ENCODE measurements at places on chromosomes 7 and 10.
A peak's percentile ranks its signal among the peaks of the same experiment; 100 is the strongest.

GRCh38 chr10:102421757-102422512 lies 1.3 kb downstream of the FBXL15 start:
- DNase-seq, result no peak

- DNase-seq, result no peak
Observed at GRCh38 chr10:30800368-30800767, 170.8 kb upstream of the LYZL2 start.

GRCh38 chr7:158283016-158283974 lies 304.3 kb downstream of the PTPRN2 start:
- no peak for DNase-seq

DNA sequence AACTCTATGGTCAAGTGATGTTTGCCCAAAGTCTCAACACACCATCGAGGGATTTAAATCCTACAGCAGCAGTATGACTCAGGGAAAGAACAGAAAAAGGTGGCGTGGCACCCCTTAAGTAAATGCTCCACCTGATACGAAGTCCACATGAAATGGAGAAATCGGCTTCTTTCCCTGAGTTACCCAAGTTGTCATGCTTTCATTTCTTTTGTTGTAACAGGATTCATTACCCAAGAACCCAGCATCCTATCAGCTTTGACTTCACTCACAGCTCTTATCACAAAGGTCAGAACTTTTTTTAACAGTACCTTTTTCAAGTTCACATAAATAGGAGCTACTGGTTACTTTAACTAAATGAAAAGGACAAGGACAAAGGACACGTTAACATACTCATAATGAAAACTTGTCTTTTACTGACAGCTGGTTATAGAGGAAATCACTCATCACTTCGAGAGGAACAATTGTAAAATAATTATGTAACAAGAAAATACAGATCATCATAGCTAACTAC lies 219.8 kb upstream of the FRMD4A start:
- DNase-seq, result no peak

DNA sequence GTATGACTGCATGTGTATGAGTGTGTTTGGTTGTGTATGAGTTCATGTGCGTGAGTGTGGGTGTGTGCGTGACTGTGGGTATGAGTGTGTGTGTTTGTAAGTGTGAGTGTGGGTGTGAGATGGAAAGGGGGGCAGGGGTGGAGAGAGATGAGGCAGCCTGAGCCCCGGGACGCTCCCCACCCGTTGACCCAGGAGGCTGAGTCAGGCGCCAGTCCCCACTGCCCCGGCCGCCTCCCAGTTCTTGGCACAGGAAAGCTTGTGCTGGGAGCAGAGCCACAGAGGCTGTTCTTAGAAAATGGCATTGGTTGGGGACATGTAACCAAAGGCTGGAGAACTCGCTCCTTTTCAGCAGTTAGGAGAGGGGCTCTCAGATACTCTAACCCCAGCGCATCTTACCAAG lies 27.8 kb upstream of the NUB1 start:
- DNase-seq, result peak; percentile 2

DNA sequence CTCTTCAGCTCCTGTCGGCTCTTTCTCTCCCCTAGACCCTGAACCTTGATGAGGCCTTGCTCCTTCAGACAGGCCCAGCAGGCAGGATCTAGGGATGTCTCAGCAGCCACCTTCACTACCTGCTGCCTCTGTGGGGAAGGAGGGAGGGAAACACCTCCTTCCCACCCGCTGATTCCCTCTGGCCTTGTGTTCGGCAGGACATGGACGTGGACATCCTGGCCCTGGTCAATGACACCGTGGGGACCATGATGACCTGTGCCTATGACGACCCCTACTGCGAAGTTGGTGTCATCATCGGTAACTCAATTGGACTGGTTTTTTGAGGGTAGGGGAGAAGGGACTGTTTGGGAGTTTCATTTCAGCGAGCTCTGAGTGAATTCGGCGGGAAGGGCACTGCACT lies 20.3 kb downstream of the HKDC1 start:
- DNase-seq, result no peak

GRCh38 chr7:93717217-93717900 lies 142.8 kb upstream of the CALCR start:
- DNase-seq, result no peak

GRCh38 chr10:47079204-47079580 lies 168.0 kb downstream of the PTPN20 start:
- DNase-seq, result no peak

GRCh38 chr7:155804431-155804831 lies 7.8 kb downstream of the SHH start:
- no peak for DNase-seq

DNA sequence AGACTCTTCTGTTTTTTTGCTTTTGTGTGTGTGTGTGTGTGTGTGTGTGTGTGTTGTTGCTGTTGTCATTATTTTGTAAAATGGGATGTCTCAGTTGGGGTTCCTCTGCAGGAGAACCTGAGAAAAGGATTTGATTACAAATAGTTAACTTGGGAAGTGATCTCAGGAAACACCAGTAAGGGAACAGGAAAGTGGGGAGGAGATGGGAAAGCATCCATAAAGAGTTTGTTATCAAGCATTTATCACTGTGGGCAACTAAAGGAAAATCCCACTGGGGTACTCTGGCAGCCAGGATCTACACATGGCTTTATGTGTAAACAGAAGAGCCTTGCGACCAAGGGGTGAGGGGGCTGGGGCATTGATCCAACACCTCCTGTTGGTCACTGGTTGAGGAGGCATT lies 485.4 kb downstream of the KCNMA1 start:
- no peak for DNase-seq

GRCh38 chr10:102492983-102493382 lies 9.5 kb downstream of the ACTR1A start:
- DNase-seq, result no peak

DNA sequence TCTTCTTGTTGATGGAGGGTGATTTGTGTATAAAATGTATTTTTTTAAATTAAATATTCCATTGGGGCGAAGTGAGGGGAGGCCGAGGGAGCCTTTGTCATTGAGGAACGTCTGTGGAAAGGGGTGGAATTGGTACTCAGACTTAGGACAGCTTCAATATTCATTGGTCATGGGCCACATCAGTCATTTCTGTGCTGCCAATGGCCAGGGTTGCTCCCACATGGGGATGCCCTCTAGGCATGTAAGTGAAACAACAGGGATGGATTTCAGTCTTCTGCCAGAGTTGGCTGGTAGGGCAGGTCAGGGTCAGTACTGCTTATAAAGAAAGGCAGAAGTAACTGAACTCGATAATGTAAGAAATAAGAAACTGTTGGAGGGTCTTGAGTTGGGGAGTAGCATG lies 47.2 kb downstream of the NEURL1 start:
- no peak for DNase-seq

GRCh38 chr7:121913947-121914675 lies 41.1 kb downstream of the PTPRZ1 start:
- no peak for DNase-seq

DNA sequence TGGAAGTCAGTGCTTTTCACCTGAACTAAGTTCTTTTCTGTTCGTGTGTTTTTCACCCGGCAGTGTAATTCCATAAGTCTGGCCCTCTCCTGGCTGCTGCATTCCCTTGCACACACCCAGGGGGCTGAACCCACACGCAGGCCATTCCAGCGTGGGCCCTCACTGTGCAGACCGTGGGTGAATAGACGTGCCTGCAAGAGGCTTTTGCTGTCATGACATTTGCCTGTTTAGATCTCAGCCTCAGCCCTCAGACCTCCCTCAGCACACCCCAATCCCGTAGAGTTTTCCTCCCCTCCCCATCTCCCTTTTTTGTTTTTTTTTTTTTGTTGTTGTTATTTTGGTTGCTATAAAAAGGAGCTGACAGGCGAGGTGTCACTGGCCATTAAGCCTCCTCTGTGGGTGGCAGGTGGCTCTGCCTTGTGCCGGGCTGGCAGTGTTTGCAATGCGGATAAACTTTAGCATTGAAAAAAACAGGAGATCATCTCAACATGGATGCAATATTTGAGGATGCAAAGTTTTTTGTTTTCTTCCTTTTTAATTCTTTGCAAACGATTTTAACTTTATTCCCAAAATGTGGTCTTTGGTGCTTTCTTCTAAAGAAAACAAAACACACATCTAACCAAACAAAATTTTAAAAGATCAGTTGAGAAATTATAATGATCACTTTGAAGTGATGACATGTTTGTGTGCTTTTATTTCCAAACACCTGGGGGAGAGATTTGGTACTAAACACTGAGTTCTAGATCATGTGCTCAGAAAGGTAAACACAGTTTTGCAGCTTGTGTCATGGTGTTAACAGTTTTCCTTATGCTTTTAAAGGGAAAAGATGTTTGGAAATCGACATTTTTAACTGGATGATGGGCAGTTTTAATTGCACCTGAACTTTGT lies 58.8 kb downstream of the WDR37 start:
- no peak for DNase-seq

DNA sequence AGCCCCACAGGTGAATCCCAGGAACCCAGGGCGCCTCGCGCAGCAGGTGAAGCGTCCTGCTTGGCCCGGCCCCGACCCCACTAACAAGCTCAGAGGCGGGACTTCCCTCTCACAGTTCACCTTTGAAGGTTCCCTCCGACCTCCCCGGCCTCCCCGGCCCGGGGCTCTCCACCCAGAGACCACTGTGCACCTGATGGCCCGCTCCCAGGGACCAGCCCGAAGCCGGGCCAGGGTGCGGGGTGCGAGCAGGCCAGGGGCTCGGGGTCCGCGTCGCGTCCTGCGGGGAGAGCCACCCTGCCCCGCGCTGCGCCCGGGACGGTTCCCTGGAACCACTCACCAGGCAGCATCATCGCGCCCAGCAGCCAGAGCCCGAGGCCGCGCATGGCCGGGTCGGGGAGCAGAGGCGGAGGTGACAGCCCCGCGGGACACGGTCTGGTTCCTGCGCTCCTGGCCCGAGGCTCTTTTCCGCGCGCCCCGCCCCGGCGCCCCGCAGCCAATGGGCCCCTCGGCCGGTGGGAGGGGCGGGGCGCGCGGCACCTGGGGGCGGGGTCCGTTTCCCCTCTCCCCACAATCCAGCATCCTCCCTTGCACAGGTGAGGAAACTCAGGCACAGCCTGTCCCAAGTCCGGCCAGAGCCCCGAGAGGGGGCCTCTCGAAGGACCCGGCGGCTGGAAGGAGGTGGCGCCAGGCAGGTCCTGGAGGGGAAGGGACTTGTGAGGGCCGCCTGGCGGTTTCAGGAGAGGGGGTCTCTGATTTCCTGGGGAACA lies at the start of gene ADAM8:
TSS of gene ADAM8 (minus strand) at position 434 of the 767 bp plus-strand sequence. CDS start at position 383, 51 bp downstream.
- DNase-seq, result peak; percentile 68

DNA sequence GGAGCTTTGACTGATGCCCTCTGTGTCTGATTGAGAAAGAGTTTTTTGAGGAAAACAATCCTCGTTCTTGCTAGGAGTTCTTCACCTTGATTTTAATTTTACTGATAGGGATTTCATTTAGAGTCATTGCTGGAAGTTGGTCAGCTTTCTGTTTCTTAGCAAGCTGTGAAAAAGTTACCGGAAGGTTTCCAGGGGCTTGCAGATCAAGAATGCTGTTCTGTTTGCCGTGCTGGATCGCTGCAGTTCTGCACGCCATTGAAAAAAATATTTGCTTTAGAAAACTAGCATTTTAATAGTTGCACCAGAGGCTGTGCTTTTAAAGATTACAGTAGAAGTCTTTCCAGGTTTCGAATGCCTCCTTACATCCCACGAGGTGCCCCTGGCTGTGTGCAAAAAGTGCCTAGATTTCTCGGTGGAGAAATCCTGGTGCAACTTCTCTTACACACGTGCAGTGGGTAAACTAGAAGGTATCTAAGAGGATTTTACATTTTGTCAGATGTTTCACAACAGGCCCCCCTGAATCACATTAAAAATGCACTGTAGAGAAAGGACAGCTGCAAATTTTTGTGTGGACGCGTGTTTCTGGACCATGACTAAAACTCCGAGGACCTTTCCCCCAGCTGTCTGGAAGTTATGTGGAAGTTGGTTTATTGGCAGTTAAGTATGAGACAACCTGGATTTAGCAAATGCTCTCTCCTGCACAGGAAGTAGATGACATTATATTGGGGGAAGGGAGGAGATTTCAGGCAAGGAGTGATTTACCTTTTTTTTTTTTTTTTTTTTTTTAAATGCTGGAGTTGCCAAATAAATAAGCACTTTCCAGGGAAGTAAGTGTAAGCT lies 5.8 kb downstream of the TCF7L2 start:
- no peak for DNase-seq

GRCh38 chr7:43071604-43072003 lies 40.8 kb upstream of the HECW1 start:
- no peak for DNase-seq

- no peak for DNase-seq
Observed at GRCh38 chr10:36717118-36717517, 408.3 kb upstream of the ANKRD30A start.

GRCh38 chr7:37385787-37386186 lies 62.9 kb downstream of the ELMO1 start:
- DNase-seq, result no peak

- DNase-seq, result no peak
Observed at GRCh38 chr10:4125776-4126175, 340.8 kb upstream of the KLF6 start.

DNA sequence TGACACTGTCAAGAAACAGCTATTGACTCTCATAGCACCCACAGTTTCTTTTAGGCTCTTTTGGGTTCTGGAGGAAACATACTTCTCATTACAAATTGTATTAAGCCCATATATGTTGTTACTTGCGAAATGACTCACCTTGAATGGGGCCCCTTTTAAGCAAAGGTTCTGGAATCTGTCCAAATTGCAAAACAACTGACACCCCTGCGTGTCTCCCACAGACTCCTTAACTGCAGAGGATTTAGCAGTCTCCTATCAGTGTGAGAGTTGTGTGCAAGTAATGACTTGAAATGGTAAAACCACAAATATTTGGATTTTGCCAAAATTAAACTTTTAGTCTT lies 192.3 kb downstream of the DNAJC1 start:
- no peak for DNase-seq

DNA sequence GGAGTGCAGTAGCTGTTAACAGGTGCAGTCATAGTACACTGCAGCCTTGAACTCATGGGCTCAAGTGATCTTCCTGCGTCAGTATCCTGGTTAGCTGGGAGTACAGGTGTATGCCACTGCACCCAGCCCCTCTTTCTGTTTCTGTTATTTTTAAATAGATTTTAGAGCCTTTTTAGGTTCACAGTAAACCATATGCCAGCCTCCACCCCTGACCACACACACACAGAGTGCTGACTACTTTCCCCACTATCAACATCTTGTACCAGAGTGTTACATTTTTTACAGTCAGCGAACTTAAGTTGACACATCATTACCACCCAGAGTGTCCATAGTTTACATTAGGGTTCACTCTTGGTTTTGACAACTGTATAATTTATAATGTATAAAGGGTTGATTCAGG lies 32.1 kb downstream of the MARCHF5 start:
- no peak for DNase-seq

DNA sequence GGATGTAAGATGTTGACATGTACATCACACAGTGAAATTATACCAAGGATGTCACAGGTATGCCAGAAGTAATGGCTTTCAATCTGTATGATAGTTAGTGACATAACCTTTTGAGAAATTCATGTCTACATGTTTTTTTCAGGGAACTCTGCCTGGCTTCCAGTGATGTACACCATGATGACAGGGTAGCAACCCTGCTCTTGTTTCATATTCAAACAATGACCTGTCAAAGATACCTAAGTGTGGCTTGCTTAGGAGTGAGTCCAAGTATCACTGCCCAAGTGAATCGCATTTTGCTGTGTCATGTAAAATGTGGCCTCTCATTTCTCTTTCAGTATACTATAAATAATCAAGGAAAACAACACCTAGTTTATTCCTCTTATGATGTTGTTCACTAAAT lies 205.8 kb upstream of the DKK1 start:
- DNase-seq, result no peak
